Osteocyte (in vitro differentiated cells): ENCODE measurements at places on chromosomes 16 and 17. TPM values are rescaled to one million over a fixed set of nuclear protein-coding genes. Genes with fewer than 3 reads are reported as not detected.

Gene ETV4
- 5.9 and 6.5 TPM in 2 replicates for total RNA-seq

GRCh38 chr17:51611585-51611984 lies 351.2 kb downstream of the UTP18 start:
- H3K36me3 ChIP-seq, result no peaks in the 10 kb centered on the region
- no peak overlapping the region for H3K4me3 ChIP-seq
- H3K4me1 ChIP-seq, result no peaks in the 10 kb centered on the region
- DNase-seq, result no peak

- no peak for DNase-seq
- no peak overlapping the region for H3K4me3 ChIP-seq
- no peaks in the 10 kb centered on the region for H3K27me3 ChIP-seq
- H3K27ac ChIP-seq, result no peak overlapping the region
- no peaks in the 10 kb centered on the region for H3K36me3 ChIP-seq
These were observed 46.9 kb upstream of the RASD1 start for GRCh38 chr17:17542906-17543635.

DNA sequence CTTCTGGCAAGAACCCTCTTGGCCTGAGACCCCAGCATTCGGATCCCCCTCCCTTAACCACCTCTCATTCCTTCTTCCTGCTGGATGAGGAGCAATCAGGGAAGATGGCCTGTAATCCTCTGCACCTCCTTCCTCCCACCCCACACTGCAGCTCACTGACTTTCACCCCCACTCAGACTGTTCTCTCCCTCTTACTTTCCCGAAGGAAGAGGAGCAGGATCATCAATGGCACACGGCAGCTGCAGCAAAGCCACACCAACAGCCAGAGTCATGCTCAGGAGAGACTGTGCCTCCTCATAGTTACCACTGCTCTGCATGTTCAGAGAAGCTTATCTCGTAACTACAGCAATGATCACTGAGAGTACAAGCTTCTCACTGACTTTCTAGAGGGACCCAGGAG lies 10.1 kb upstream of the TMEM101 start:
- no peak overlapping the region for H3K27ac ChIP-seq
- no peaks in the 10 kb centered on the region for H3K4me1 ChIP-seq
- DNase-seq, result no peak
- H3K36me3 ChIP-seq, result peaks cover 10% of the 10 kb centered on the region

Gene TBC1D3I
- total RNA-seq, result 0.42 and 1.0 TPM in 2 replicates

Gene TRPV3
- 0.08 and 0.50 TPM in 2 replicates for total RNA-seq

Gene STAT5A
- total RNA-seq, result 45.5 and 47.7 TPM in 2 replicates

Gene KRTAP4-5
- not detected in 2 replicates for total RNA-seq
